CD4-positive, alpha-beta T cell treated with Interleukin-6 at 100 ng/mL for 8 hours (primary cell): ENCODE measurements at places on chromosomes 2 and 18.
A peak's percentile ranks its signal among the peaks of the same experiment; 100 is the strongest.

DNA sequence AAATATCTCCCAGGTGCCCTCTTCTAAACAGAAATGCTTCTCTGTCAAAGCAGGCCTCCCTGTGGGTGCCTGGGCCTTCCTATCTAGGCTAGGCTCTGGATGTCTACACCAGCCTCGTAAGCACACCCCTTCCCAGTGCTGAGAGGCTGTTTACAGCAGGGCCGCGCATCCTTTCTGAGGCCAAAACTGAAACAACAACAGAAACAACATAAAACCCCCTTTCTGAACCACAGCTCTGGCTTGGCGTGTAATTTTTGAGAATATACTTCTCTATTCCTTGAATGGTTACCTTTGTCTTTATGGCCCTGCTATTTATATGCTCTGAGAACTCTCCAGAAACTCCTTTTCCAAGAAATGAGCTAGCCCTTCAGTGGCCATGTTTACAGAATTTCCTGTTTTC lies 118.4 kb downstream of the BCL2L11 start:
- no peak for DNase-seq

DNA sequence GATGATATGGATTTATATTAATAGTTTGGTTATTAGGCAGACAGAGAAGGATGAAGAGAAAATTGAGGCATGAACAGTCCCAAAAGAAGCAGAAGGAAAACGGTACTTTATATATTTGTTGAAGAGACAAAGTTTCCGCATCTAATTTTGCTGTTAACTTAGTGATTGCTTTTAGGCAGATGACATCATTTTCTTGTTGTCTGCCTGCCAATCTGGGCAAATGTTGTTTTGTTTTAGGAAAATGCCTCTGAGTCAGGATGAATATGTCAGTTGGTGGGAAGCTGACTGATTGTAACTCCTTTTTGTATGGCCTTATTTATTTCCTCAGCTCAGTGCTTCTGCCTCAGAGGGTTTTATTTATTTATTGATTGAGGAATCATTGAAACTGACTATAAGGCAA lies 52.5 kb upstream of the CAVIN2 start:
- DNase-seq = no peak

GRCh38 chr18:1760901-1761300 lies 810.4 kb downstream of the METTL4 start:
- DNase-seq = no peak

DNA sequence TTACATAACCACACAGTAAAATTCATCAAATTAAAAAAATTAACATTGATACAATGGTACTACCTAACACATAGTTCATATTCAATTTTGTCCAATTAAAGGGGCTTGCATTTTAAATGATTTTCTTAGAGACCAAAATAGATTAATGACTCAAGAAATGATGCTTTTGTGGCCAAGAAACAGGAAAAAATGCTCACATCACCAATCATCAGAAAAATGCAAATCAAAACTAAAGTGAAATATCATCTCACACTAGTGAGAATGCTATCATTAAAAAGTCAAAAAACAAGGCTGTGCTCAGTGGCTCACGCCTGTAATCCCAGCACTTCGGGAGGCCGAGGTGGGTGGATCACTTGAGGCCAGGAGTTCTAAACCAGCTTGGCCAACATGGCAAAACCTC lies 235.6 kb downstream of the PIK3C3 start:
- DNase-seq = no peak

GRCh38 chr2:212181646-212182045 lies 357.0 kb downstream of the ERBB4 start:
- DNase-seq = no peak

DNA sequence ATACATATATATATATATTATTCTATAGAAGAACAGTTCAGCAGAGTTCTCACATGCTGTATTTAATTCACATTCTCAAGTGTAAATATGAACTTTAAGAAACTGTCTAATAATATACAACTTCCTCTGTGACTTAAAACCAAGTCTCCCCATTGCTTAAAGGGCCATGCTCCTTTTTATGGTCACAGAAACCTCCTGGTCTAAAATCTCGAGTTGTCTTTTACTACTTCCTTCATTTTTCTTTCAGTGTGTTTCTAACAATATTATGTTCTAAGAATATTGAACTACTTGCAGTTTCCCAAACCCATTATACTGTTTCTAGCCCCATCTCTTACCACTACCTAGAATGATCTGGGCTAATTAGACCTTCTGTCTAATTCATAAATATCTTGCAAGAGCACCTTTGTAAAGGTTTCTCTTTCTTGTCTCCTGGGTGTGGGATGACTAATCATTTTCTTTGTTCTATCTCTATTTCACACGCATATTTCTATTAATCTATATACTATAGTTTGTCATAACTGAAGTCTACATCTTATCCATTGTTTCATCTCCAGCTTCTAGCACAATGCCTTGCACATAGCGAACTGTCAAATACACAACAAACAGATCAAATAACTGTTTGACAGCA lies 48.8 kb downstream of the ERBB4 start:
- DNase-seq = no peak

- DNase-seq = no peak
These were observed 1.4 kb upstream of the CTNNA2 start for GRCh38 chr2:79511320-79511951.

- no peak for DNase-seq
These were observed 65.7 kb downstream of the TRABD2A start for GRCh38 chr2:84815146-84815545.

- DNase-seq = no peak
These were observed 3.9 kb downstream of the HEATR5B start for GRCh38 chr2:37080266-37080665.

GRCh38 chr18:48955830-48956261 lies 5.1 kb upstream of the SMAD7 start:
- DNase-seq = no peak

DNA sequence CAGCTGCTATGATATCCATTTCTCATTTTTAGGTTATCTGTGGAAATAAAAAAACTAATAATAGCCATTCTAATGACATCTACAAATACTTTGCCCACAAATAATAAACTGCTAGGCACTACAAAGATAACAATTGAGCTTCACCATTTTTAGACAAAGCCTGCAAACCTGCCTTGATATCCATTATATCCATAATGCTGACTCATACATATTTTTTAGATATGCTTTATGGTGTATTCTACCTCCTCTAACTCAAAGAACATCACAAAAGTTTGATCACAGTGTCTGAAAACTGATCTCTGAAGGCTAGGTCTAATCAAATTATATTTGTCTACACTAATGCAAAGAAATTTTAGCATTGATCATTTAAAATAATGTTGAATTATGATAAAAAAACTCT lies 138.4 kb downstream of the HNMT start:
- DNase-seq = no peak

DNA sequence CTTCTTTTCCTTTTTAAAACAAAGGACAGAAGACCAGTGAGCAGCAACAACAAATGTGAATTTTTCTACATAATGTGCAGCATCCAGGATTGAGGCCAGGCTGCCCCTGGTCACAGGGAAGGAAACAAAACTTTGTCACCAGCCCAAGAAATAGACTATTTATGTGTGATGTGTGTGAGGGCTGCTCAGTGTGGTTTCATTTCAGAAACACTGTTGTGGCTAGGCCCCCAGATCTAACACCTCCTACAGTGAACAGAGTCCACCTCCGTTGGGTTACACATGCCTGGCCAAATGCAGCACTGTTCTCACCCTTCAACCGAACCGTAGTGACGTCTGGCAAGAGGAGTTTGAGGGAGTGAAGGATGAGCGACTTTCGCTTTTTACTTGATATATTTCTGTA lies 146.3 kb upstream of the RIOK3 start:
- DNase-seq = no peak

GRCh38 chr18:80168346-80168745 lies 59.3 kb downstream of the ADNP2 start:
- DNase-seq = no peak

GRCh38 chr18:58552896-58553295 lies 76.0 kb downstream of the ALPK2 start:
- DNase-seq = no peak

DNA sequence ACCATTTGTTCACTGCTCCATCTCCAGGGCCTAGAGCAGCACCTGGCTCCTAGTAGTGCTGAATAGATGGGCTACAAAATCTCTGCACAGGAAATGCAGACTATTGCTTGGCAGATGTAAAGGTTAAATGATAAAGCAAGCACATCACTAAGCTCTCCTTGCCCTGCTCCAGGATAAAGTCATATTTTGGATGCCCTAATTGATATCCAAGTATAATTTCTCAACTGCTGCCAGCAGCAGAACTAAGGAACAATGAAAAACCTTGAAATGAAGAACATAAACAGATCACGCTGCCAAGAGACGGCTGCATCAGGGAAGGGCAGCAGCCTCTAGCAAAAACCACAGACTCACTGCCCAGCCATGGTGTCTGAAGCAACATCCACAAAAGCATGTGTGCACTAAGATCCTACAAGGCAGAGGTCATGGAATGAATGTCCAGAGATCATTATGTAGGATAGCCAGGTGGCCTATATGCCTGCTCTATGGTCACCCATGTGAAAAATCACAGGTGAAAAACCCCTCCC lies 134.7 kb downstream of the TMEM163 start:
- DNase-seq = no peak

DNA sequence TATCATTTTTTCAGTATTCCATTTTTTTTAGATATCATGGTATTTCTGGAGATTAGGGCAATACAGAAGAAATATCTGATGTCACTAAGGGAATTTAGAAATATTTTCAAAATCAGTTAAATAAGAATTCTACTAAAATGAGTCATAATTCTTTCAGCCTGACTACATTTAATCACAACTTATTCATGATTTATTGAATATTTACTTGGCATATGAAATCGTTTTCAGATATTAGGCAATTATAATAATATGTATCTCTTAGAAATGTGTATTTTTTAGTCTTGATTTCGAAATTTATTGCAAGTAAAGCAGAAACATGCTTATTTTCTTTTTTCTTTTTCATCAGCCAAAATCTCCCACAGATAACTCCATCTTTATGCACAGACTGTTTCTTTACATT lies 142.2 kb downstream of the CCDC102B start:
- no peak for DNase-seq

GRCh38 chr2:203366639-203367466 lies 38.7 kb downstream of the ABI2 start:
- no peak for DNase-seq

DNA sequence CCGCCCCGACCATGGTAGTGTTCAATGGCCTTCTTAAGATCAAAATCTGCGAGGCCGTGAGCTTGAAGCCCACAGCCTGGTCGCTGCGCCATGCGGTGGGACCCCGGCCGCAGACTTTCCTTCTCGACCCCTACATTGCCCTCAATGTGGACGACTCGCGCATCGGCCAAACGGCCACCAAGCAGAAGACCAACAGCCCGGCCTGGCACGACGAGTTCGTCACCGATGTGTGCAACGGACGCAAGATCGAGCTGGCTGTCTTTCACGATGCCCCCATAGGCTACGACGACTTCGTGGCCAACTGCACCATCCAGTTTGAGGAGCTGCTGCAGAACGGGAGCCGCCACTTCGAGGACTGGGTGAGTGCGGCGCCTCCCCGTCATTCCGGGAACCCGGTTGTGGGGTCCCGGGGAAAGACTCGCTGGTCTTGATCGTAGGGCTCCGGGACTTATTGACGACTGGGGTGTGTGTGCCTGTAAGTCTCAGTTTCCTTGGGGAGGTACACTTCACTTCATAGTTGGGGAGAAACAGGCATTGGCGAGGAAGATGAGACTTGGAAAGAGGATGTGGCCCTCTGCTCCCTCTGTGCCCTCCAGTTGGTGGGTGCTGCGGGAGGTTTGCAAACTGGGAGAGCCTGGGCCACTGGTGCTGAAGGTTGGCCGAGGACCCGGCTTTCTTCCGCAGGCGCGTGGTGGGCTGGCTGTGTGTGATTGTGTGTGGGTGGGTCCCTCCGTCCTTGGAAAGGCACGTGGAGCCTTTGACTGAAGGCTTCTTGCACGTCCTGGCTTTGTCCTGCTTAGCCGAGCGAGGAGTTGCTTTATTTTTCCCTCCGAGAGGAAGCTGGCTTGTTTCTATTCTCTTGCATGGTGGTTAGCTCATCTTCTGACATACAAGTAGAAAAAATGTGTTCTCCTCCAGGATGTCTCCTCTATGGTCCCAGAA lies 886 bp downstream of the PRKCE start:
- DNase-seq = peak; percentile 13

GRCh38 chr18:77181950-77182707 lies 49.5 kb upstream of the MBP start:
- DNase-seq = no peak

DNA sequence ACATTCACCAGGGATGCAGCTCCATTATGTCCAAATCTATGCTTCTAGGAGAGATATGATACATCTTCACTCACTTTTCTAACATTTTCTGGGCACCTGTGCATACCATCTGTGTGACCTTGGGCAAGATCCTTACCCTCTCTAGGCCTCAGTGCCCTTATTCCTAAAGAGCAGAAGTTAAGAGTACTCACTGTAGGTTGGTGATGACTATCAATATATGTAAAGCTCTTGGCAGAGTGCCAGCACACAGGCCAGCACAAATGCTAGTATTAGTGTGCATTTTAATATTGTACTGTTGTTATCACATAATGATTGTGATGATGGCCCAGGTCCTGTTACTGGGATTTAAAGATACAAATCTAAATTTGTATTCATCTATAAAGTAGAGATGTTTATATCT lies 199.2 kb downstream of the RAD51AP2 start:
- DNase-seq = no peak

GRCh38 chr2:46806526-46806925 lies 109.1 kb downstream of the MCFD2 start:
- no peak for DNase-seq

- DNase-seq = no peak
These were observed 32.4 kb downstream of the ACTR3 start for GRCh38 chr2:113922335-113922734.

DNA sequence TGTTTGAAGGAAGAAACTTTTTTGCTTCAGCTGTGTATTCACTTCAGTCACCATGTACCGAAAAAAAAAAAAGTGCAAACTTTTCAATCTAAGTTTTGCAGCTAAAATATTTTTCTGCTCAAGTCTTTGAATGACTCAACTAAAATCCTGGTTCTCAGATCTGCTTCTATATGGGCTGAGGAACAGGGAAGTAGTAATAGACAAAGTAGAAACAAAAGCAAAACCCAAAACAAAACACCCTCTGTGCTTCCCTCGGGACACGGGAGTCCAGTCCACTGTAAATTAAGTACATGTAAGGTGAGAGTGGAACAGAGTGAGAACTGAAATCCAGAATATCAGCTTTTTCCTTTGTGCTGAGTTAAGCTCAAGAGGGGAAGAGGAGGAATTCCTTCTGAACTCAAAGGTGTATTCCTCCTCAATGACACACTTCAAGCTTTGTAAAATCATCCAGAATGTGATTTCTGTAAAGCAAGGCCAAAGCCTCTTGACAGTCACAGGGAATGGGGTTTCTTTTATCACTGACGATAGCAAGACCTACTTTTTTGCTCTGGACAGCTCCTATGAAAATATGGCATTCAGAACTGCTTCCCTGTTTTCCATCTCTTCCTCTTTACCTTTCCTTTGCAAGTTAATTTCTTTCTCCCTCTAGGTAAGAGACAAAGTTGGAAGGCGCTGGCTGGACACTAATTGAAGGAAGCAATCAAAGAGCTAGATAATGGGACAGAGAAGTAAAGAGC lies 433.5 kb upstream of the MMADHC start:
- no peak for DNase-seq

- no peak for DNase-seq
These were observed 1.6 kb downstream of the BAZ2B start for GRCh38 chr2:159614534-159615366.

- no peak for DNase-seq
These were observed 47.7 kb upstream of the GBX2 start for GRCh38 chr2:236215761-236216333.

- DNase-seq = peak; percentile 48
These were observed 25.7 kb upstream of the FAM178B start for GRCh38 chr2:97011977-97012569.

GRCh38 chr18:32773382-32773712 lies 524 bp upstream of the KLHL14 start:
- no peak for DNase-seq
